ENCODE measurements at places on chromosomes 6 and 20.

DNA sequence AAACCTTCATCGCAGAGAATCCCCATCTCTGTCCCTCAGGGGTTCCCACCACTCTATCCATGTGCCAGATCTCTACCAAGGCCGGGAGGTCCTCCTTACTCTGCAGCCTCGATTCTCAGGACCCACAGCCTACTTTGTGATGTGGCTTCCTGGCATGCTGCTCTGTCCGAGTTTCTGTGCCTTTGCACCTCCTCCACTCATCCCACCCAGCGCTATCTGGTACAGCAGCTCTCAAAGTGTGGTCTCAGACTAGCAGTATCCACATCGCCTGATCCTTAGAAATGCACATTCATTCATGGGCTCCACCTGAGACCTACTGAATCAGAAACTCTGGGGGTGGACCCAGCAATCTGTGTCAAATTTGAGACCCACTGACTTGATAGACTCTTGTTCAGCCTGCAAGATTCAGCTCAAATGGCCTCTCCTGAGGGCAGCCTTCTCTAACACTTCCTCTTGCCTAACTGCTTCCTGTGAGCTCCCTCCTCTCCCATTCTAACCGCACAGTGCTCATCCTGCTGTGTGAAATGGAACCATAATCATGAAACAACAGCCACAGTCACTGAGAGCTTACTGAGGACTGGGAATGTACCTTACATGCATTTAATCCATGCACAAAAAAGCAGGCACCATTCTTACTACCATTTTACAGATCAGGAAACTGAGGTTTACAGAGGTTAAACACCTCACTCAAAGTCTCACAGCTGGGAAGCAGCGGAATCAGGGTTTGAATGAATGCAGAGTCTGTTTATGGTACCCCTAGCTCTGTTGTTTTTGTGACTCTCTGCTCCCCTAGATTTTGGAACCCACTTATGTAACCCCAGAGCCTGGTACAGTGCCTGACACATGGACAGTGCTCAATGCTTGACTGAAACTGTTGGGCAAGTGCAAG, 69.4 kb downstream of the JPH2 start:
- no peak for DNase-seq

GRCh38 chr6:7216941-7217621, 95.9 kb downstream of the SSR1 start:
- no peak for DNase-seq

DNA sequence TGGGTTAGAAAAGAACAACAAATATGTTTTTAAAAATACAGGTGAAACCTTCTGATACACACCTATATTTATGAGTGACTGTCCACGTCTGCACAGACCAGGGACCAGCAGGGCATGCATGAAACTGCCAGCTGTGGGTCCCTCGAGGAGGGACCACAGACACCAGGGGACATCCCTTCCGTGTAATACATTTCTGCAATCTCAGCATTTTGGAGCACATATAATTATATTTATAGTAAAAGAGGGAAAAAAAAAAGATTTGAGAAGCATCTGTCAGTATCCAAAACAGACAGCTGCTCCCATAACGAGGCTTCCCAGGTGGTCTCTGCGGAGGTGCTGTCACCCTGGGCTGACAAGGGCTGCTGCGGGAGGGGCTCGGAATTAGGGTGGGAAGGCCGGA, 40.2 kb downstream of the PMEPA1 start:
- no peak for DNase-seq

DNA sequence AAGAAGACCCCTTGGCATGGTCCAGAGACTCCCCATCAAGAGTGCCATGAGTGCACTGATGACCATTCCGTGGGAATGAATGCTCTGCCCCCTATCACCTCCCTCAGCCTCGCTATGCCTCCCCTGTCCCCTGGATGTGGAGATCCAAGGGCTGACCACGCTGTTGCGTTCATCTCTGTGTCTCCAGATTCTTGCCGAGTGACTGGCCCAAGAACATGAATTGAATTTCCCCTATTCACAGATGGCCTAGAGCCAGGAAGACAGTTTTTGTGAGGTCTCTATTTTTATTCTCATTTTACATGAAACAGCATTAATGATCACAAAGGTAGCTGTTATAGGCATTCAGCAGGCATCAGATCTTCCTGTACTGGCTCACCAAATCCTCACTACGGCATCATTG, 33.6 kb downstream of the MAFB start:
- DNase-seq, result no peak

GRCh38 chr20:32480371-32481241, 104.5 kb downstream of the NOL4L start:
- no peak for DNase-seq

GRCh38 chr6:127131772-127132376, 13.4 kb downstream of the RSPO3 start:
- no peak for DNase-seq

- no peak for DNase-seq
Observed at GRCh38 chr20:1440024-1440423, 26.6 kb downstream of the NSFL1C start.

DNA sequence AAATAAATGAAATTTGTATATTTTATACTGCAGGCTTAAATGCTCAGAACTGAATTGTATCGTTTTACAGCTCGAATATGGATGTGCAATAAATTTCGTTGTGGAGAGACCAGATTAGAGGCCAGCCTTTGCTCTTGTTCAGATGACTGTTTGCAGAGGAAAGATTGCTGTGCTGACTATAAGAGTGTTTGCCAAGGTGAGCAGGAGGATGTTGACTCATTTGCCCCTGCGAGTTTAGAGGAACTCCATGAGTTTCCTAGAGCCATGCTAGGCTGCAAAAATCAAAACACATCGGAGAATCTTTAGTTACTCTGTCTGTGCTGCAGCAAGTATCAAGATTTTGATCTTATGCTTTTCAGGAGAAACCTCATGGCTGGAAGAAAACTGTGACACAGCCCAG, 15.4 kb downstream of the ENPP3 start:
- no peak for DNase-seq

GRCh38 chr6:109014606-109015005, 80.0 kb downstream of the SESN1 start:
- DNase-seq, result no peak

- DNase-seq, result no peak
Observed at GRCh38 chr6:10769419-10769818, 21.8 kb downstream of the TMEM14B start.

GRCh38 chr6:43715056-43715788, 27.6 kb upstream of the MRPS18A start:
- no peak for DNase-seq

DNA sequence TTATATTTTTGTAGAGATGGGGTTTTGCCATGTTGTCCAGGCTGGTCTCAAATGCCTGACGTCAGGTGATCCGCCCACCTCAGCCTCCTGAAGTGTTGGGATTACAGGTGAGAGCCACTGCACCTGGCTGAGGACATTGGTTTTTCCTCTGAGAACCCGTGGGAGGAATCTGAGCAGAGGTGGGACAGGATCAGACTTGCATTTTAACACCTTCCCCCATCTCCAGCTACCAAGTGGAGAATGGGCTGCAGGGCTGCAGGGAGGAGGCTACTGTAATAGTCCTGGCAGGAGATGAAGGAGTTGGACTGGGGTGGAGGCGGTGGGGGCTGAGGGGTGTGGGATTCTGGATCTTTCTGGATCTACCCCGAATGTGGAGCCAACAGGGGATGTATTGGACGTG, 24.5 kb downstream of the FAM110A start:
- DNase-seq, result no peak

- no peak for DNase-seq
Observed at GRCh38 chr6:88238065-88238464, 71.9 kb upstream of the CNR1 start.

- DNase-seq, result no peak
Observed at GRCh38 chr6:6926856-6927255, 180.9 kb upstream of the RREB1 start.

GRCh38 chr6:96794980-96795379, 42.3 kb downstream of the GPR63 start:
- no peak for DNase-seq

- no peak for DNase-seq
Observed at GRCh38 chr20:20274821-20275220, 93.1 kb upstream of the INSM1 start.

- no peak for DNase-seq
Observed at GRCh38 chr20:19396460-19397081, 184.1 kb downstream of the SLC24A3 start.

- DNase-seq, result no peak
Observed at GRCh38 chr20:40668449-40669228, 20.4 kb downstream of the MAFB start.

DNA sequence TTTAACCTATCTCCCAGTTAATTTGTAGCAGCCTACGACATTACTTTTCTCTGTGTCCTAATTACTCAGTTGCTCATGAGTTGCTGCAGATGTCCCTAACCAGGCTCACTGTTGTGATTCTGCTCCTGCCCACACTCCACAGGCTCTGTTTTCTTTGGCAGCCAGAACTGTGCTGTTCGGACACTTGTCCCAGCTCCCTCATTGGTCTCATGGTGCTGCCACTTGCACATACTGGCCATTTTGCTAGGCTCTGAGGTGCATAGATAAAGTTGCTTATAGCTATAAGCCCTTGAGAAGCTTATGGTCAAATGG, 55.0 kb downstream of the NOX3 start:
- DNase-seq, result no peak

DNA sequence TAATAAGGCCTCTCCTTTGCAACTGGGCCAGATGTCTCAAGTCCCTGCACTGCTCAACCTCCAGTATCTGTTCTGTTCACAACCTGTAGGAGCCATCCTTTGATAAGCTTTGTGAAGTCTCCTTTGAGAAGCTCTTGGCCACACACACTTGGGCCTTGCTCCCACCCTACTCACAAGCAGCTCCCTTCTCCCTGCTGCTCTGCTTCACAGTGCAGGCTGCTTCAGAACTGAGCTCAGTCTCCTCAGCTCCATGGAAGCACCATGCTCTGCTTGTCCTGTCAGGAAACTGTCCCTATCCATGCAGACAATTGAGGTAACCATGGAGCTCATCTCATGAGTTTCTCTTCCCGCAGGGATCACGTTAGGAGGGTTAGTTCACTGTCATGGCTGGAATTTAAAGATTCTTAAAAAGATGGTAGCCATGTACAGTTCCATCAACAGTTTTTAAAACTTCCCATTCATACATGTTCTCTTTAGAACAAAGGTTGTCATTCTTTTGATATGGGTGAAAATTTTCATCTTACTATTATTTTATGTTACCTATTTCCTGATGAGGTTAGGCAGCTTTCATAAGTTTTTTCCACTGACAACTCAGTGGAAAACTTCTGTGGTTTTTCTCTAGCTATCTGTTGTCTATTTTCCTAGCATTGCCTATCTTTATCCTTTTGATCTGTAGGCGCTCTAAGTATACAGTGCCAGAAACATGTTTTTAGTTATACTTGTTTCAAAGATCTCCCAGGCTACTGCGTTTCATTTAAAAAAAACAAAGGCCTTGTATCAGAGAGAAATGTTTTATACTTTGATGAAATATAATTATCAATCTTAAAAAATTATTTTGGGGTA, 62.6 kb downstream of the AK9 start:
- no peak for DNase-seq

All from SIG-M5 (cell line).